Left renal cortex interstitium (tissue), 4 donors: ENCODE measurements at places on chromosomes 4 and X. TPM values are rescaled to one million over a fixed set of nuclear protein-coding genes. Genes with fewer than 3 reads are reported as not detected.

Gene POU4F2
- not detected for polyA plus RNA-seq

- no peak for DNase-seq
These were observed 23.0 kb upstream of the LIMCH1 start for GRCh38 chr4:41514766-41515481.

Gene TRAM1L1
- polyA plus RNA-seq: 13.3 TPM

- no peak for DNase-seq
These were observed 30.2 kb upstream of the GNPDA2 start for GRCh38 chr4:44756559-44756958.

DNA sequence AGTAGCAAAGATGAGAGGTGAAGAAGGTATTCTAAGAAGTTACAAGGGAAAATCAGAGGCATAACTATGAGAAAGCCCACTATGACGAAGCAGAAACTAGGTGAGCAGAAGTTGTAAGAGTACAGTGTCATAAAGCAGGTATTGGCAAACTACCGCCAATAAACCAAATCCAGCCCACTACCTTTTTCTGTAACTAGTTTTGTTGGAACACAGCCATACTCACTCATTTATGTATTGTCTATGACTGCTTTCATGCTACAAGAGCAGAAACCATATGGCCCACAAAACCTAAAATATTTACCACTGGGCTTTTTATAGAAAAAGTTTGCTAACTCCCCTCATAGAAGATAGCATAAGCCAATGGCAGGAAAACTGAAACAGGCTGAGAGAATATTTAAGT lies 31.8 kb upstream of the ZCCHC13 start:
- no peak for DNase-seq

- DNase-seq: no peak
These were observed 3.1 kb upstream of the TCEANC start for GRCh38 chrX:13649838-13650237.

Gene TRIML2
- not detected for polyA plus RNA-seq

DNA sequence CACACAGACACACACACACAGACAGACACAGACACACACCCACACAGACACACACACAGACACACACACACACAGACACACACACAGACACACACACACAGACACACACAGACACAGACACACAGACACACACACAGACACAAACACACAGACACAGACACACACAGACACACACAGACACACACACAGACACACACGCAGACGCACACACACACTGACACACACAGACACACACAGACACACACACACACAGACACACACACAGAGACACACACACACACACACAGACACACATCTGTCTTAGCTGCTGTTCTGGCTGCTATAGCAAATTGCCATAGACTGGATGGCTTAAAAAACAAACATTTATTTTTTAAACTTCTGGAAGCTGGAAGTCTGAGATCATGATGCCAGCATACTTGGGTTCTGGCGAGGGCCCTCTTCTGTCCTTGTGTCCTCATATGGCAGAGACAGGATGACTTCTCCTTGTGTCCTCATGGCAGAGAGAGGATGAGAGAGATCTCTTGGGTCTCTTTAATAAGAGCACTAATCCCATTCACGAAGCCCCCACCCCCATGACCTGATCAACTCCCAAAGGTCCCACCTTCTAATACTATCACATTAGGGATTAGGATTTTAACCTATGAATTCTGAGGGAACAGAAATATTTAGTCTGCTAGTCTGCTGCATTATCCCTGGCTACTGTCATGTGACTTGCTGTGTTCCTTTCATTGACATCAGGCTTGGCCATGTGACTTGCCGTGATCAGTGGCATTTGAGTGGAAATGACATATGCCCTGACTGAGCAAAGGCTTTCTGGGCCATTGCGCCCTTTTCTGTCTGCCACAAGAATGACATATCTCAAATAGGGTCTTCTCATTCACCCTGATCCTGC lies 32.7 kb upstream of the RASGEF1B start:
- no peak for DNase-seq

Gene PCSK1N
- polyA plus RNA-seq: 8.4 TPM

DNA sequence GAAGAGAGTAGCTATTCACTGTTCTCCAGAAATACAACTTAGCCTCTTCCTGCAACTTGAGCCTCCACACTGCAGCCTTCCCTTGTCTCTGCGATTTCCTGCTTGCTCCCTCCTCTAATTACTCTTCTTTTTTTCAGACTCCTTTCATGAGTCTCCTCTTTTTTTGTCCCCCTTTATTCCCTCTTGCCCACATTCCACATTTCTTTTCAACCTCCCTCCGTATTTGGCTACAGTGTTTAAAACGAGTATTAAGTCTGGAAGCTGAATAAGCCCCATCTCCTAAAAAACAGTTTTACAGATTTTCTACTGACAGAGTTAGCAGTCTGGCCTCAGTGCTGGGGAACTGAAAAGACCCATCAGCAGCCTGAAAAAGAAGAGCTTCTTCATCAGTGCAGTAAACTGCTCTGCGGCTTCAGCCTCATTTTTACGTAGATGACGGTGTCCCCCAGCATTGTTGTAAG lies 141.5 kb downstream of the TENM3 start:
- DNase-seq: peak; percentile 13

- DNase-seq: no peak
These were observed 119.1 kb downstream of the TSPAN5 start for GRCh38 chr4:98539299-98539698.

Gene GPRASP2
- polyA plus RNA-seq: 40.8 TPM

DNA sequence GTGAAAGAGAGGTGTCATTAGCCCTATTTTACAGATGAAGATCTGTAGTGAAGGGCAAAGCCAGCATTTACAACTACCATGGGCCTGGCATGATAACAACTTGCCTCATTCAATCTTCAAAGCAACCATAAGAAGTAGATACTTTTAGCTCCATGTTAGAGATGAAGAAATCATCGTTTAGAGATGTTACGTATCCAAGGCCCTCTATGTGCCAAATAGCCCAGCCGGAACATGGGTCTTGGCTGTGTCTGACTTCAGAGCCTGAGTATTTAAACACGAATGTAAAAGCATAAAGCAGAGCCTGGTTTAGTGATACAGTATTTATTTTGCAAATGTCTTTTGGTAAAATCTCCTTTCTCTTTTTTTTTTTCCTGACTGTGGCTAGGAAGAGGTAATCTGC lies 197.1 kb downstream of the RASL11B start:
- no peak for DNase-seq

Gene FGFR3
- 70.0 TPM for polyA plus RNA-seq

DNA sequence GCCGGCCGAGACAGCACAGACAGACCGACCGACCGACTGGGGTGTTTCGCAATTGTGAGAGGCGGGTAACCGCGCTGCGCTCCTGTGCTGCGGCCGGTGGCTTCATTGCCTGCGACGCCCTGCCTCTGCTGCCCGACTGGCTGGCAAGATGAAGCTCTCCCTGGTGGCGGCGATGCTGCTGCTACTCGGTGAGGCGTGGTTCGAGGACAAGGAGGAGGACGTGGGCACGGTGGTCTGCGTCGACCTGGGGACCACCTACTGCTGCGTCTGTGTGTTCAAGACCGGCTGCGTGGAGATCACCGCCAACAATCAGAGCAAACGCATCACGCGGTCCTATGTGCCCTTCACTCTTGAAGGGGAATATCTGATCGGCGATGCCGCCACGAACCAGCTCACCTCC lies 565.7 kb upstream of the SMIM31 start:
- no peak for DNase-seq

DNA sequence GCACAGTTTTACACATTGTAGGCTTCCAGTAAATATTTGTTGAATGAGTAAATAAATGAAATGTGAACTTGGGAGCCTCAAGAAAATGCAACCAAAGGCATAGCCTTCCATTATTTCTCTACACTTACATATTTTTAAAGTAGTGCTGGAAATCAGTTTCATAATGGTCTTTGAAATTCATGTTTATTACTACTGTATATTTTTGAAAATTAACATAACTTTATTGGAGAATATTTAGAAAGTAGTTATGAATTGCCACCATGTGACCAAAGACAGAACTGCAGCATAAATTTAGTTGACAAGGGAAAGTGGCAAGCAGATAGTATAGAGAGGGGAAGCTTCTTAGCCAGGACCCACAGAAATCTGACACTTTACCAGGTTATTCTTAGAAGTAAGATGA lies 6.4 kb downstream of the TCEAL8 start:
- no peak for DNase-seq

Gene DOK7
- polyA plus RNA-seq: 2.4 TPM

GRCh38 chr4:189117426-189117825 lies 823.2 kb upstream of the FRG1 start:
- DNase-seq: no peak

Gene UGT8
- polyA plus RNA-seq: 59.0 TPM

Gene ERCC6L
- 4.5 TPM for polyA plus RNA-seq

Gene CXCL8
- polyA plus RNA-seq: 0.51 TPM

DNA sequence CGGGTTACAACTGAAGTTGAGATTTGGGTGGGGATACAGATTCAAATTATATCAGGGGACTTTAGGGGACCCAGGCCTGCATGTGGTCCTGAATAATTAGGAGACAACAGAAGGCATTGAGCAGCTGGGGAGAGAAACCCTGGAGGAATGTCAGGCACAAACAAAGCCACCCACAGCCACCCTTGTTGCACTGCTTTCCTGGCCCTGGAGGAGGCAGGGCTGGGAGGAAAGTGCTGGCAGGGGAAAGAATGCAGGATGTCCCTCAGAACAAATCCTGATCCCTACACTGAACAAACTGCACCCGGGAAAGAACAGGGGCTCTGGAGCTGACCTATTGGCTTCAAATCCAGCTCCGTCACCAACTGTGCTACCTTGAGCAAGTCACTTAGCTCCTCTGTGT lies 214.1 kb upstream of the ATP6AP2 start:
- no peak for DNase-seq

- no peak for DNase-seq
These were observed 49.2 kb downstream of the CRLF2 start for GRCh38 chrX:1163231-1163630.

DNA sequence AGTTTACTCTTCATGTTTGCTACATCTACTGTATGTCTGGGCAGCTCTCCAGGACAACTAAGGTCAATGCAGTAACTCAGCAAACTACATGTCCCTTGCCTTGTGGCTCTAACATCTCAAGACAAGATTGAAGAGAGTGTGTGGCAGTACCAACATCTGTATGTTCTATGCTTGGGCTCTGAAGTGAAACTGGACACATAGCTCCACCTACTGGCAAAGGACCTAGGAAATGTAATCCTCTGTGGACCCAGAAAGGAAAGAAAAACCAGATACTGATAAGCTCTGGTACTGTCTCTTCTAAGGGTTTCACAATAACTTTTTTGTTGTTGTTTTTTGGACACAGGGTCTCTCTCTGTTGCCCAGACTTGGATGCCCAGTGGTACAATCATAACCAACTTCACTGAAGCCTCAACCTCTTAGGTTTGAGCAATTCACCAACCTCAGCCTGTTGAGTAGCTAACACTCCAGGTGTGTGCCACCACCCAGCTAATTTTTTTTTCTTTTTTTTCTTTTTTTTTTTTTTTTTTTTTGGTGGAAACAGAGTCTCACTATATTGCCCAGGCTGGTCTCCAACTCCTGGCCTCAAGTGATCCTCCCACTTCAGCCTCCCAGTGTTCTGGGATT lies 64.1 kb downstream of the QDPR start:
- no peak for DNase-seq

DNA sequence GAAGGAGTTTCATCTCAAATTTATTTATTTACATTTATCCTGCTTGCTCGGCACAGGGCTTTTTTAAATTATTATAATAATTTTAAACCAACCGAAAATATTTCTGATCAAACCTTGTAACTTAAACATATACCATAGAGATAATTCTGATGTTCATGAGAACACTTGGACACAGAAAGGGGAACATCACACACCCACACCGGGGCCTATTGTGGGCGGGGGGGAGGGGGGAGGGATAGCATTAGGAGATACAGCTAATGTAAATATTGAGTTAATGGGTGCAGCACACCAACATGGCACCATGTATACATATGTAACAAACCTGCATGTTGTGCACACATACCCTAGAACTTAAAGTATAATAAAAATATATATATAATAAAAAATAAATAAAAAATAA lies 2.9 kb downstream of the ANXA5 start:
- no peak for DNase-seq

DNA sequence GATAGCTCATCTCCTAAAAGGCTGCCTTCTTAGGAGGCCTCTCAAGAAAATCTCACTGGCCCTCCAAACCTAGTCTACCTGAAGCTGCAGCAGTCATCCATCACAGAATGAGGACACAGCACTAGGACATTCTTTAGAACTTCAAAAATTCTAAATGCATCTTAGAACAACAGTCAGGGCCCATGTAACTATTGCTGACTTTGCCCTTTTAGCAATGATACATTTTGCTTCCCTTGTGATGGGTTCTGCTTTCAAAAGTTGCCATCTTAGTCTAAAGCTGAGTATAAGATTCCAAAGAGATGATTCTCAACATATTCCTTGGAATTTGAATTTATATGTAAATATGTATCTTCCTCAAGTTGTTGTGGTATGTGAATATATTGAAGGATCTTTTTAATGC lies 793.0 kb downstream of the RAB28 start:
- DNase-seq: no peak

GRCh38 chrX:25011589-25012432 lies 4.0 kb downstream of the ARX start:
- no peak for DNase-seq

Gene ATP1B4
- 0.06 TPM for polyA plus RNA-seq

DNA sequence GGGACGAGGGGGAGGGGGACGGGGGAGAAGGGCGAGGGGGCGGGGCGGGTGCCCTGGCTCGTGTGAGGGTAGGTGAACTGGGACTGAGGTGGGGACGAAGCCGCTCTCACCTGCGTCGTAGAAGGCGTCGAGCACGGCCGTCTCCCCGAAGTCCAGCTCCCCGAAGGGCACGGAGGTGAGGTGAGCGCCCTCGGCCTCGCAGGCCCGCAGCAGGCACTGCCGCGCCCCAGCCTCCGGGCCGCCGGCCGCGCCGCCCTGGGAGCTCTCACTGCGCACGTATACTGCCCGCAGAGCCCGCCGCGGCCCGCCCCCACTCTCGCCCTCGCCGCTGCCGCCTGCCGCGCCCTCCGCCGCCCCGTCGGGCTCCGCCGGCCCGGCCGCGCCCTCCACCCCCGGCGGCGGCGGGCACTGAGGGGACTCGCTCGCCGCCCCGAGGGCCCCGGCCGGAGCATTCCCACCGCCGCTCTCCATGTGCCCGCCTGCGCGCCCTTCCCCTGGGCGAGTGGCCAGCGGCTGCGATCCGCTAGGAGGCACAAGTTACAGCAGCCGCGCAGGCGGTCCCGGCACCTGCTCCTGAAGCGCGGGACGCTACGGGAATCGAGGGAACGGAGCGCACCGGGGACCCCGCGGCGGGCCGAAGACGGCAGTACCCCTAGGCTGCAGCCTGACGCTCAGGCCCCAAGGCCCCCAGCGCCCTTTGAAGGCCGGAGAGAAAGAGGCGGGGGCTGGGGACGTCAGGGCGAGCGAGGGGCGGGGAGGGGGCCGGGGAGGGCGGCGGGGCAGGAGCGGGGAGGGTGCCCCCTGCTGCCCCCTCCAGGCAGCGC lies at the start of gene MAP3K15:
TSS of gene MAP3K15 (minus strand) at position 718 of the 824 bp plus-strand sequence. CDS start at position 471, 247 bp downstream.
- no peak for DNase-seq

Gene GAGE12H
- not detected for polyA plus RNA-seq

DNA sequence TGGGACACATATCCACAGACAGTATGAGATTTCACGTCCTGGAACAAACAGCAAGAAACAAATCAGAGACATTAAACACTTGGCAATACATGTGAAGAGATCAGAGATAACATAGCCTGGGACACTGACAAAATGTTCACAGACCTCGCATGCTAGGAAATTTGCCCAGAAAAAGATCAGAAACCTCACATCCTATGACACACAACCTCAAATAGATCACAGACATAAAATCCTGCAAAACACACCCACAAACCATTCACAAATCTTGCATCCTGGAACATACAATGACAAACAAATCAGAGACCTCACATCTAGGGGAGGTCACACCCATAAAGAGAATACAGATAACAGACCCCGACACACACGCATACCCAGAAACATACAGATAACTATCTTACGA lies 18.0 kb downstream of the SUV39H1 start:
- DNase-seq: no peak

- no peak for DNase-seq
These were observed 123.6 kb downstream of the PDHA2 start for GRCh38 chr4:95963456-95963855.
